ENCODE measurements at places on chromosomes 3 and 15. TPM values are rescaled to one million over a fixed set of nuclear protein-coding genes. Genes with fewer than 3 reads are reported as not detected.

Gene TIGIT
- total RNA-seq: 57.0 TPM

Gene NAALADL2
- not detected for total RNA-seq

Gene LTK
- 0.29 TPM for total RNA-seq

Gene PLSCR5
- not detected for total RNA-seq

Gene SLC9C1
- total RNA-seq: not detected

Gene MST1R
- total RNA-seq: 0.39 TPM

Gene TMEM40
- total RNA-seq: not detected

Gene LYZL4
- total RNA-seq: not detected

Gene PDZRN3
- not detected for total RNA-seq

Gene ZBTB47
- 1.0 TPM for total RNA-seq

Gene CPNE9
- not detected for total RNA-seq

Gene CD86
- 1.7 TPM for total RNA-seq

Gene CCDC191
- total RNA-seq: 3.5 TPM

Gene CHRD
- total RNA-seq: not detected

Gene LRRC2
- not detected for total RNA-seq

Gene SHF
- total RNA-seq: 11.8 TPM

All from activated CD4-positive, alpha-beta memory T cell treated with anti-CD3 and anti-CD28 coated beads for 36 hours (primary cell).